CD4-positive, alpha-beta T cell treated with Interleukin-1 beta for 1 hour (primary cell): ENCODE measurements at places on chromosomes 1 and 21.

- DNase-seq: no peak
Measured at GRCh38 chr21:36549470-36549869, 69.5 kb upstream of the CLDN14 start.

GRCh38 chr1:5989731-5990271 lies 2.4 kb downstream of the NPHP4 start:
- DNase-seq: no peak

DNA sequence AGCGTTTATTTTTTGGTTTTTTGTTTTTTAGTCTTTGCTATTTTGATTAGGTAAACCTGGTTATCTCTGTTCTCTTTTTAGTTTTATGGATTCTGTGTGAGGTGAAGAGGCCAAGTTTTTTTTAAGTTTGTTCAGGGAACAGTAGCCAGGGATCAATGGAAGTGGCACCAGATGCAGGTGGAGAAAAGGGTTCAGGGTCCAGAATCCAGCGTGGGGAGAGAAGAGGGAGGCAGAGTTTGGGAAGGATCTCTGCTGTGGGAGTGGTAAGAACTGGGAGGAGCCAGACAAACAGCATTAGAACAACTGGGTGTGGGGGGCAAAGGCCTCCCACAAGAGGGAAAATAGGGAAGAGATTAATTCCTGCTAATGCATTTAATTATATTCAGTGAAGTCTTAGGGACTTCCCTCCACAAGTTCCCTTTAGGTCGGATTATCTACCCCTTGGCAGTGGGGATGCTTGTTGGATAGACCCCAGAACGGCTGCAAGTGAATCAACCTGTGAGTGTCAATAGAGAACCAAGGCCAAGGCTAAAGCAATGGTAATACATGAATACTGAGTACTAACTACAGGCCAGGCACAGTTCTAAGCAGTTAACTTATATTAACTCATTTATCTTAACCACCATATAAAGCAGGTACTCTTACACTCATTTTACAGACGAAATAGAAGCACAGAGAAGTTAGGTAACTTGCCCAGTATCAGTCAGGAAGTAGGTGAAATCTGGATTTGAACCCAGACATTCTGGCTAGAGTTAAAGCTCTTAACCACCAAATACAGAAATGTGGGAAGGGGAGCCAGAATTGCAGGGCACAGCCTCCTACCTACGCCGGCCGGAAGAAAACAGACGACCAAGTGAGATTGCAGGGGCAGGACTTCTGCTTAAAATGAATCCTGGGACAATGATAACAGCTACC lies 498 bp downstream of the GNAT2 start:
- no peak for DNase-seq

- DNase-seq: no peak
Measured at GRCh38 chr1:192277635-192278034, 39.2 kb upstream of the RGS21 start.

DNA sequence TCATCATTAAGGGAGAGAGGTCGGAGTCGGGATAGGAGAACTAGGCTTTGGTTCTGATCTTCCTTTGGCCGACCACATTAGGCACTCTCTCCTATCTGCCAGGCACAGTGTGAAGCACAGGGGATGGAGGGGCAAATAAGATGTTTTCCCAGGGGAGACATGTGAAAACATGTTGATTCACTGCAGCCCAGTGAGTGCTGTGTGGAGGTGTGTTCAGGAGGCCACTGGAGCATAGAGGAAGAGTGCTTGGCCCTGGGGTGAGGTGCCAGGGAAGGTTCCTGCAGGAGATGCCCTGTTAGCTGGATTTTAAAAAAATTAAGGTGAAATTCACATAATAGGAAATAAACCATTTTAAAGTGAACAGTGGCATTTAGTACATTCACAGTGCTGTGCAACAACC lies 3.7 kb downstream of the VANGL2 start:
- no peak for DNase-seq
